Activated CD8-positive, alpha-beta memory T cell treated with anti-CD3 and anti-CD28 coated beads for 48 hours (primary cell): ENCODE measurements at places on chromosomes 4 and X.

DNA sequence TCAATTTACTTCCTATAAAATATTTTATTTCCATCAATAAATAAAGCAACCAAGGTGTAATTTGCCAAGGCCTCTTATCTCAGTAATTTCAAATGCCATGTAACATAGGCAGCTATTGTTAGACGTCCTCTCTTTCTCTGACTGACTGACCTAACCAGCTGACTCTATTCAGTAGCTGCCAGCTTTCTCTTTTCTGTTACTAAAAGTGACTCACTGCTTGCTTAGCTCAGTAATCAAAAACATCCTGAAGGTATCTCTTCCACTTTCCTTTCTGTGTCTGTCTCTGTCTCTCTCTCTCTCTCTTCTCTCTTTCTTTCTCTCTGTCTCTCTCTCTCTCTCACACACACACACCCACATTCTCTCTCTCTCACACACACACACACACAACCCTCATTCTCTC is 134.2 kb downstream of the SPOCK3 start:
- DNase-seq: no peak

- DNase-seq: no peak
Measured at GRCh38 chr4:113101669-113102068, 52.2 kb downstream of the ANK2 start.

GRCh38 chrX:10089378-10089795 is 67.4 kb upstream of the CLCN4 start:
- DNase-seq: no peak

DNA sequence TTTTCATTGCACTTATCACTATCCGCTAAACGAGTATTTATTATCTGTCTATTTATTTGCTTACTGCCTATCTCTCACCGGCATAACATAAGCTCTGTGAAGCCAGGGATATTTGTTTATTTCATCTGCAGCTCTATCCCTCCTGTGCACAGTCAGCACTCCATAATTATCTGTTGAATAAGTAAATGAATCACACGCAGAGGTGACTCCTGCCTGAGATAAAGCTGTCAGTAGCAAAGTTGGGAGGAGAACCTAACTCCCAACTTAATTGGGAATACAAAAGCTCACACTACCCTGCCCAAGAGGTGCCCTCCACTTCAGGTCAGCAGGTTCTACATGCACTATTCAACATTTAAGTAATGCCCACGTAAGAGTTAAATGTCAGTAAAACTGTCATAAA is 85.7 kb downstream of the CORIN start:
- no peak for DNase-seq
